H7 (cell line): ENCODE measurements at places on chromosomes 1 and 21.

DNA sequence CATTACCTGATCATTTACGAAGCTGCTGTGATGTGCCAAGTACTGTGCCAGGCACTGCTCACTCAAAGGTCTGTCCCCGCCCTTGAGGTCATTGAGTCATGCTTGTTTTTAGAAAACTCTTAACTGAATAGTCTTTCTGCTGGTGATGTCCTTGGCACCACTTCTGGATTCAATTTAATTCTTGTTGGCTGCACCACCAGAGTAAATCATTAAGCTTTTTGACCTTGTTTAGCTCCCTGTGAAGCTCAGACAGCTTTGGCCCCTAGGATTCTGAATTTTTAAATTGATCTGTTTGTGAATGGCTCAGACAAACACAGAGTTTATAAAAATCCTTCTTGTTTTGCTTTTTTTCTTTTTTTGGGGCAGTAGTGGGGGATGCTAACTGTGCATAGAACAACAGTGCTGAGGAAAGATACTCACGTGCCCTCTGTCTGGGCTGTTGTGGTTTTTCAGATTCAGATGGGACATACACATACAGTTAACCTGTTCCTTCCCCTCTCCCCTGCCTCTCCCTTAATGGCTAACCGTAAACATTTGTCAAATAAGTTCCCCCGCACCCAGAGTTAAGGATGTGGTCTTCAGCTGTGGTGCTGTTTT, 67.6 kb downstream of the MTR start:
- no peak for DNase-seq

GRCh38 chr1:12757836-12758235, 11.8 kb downstream of the CFAP107 start:
- DNase-seq = no peak

DNA sequence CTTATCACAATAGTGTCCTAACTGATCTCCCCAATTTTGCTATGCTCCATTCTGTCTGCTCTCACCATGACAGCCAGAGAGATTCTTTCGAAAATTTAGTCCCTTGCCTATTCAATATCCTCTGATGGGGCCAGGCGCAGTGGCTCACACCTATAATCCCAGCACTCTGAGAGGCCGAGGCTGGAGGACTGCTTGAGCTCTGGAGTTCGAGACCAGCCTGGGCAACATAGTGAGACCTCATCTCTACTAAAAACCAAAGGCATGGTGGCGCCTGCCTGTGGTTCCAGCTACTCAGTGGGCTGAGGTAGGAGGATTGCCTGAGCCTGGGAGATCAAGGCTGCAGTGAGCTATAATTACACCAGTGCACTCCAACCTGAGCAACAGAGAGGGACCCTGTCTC, 16.1 kb upstream of the PDZK1IP1 start:
- DNase-seq = no peak

DNA sequence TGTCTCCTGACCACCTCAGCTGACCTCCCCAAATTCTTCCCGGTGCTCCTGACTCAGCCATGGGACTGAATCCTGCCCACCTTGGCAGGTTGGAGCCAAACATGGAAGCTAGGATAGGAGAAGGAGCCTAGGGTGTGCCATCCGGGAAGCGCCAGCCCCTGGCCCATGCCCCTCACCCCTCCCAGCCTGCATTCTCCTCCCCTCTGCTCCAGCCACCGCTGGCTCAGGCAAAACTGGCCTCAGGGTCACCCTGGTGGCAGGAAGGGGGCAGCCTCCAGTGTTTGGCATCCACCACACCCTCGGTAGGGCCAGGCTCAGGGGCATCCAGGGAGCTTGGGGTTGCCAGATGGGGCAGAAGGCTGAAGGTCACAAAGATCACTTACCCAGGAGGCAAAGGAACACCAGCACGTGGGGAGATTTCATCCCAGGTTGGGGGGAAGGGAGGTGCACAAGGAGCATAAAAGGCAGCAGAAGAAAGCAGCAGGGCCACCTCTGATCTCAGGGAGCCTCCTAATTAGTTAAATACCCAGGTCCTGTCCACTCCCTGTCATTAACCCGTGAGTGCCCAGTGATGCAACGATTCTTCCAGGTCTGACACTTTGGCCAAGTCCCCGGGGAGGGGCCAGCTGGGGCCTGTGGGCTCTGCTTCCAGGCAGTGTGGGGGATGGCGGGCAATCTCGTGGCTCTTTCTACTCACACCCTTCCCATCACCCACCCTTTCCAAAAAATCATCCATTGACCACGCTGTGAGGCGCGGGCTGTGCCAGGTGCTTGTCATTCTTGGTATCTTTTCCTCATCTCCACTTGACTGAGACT, at the start of gene PLA2G2E:
PLA2G2E (minus strand) TSS at position 481 of the 816 bp plus-strand sequence; CDS start at position 423, 58 bp downstream.
- peak; percentile 57 for DNase-seq

GRCh38 chr1:221672239-221672645, 69.6 kb downstream of the DUSP10 start:
- DNase-seq = no peak

- DNase-seq = no peak
Observed at GRCh38 chr1:36166938-36167905, 11.3 kb downstream of the MAP7D1 start.

GRCh38 chr21:33974513-33975468, 59.2 kb upstream of the ATP5PO start:
- DNase-seq = no peak

DNA sequence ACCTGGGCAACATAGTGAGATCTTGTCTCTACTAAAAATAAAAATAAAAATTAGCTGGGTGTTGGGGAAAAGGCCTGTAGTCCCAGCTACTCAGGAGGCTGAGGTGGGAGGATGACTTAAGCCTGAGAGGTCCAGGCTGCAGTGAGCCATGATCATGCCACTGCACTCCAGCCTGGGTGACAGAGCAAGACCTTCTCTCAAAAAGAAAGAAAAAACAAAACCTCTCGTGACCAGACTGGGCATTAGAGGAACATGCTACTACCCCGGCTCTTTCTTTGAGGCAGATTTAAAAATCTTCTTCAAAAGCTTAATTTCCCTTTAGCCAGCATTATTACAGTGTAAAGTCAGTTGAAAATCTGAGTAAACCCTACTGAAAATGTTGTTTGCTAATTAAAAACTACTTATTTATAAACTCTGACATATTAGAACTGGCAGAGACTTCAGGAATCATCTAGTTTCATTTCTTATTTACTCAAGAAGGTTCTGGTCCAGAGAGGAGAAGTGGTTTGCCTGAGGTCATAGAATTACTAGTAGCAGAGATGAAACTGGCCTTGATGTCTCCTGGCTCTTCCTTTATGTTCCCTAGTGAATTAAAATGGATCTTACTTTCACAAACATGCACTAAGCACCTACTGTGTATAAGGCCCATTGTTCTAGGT, 11.6 kb upstream of the ELAVL4 start:
- no peak for DNase-seq

- no peak for DNase-seq
Observed at GRCh38 chr1:214224611-214225354, 56.2 kb upstream of the SMYD2 start.

DNA sequence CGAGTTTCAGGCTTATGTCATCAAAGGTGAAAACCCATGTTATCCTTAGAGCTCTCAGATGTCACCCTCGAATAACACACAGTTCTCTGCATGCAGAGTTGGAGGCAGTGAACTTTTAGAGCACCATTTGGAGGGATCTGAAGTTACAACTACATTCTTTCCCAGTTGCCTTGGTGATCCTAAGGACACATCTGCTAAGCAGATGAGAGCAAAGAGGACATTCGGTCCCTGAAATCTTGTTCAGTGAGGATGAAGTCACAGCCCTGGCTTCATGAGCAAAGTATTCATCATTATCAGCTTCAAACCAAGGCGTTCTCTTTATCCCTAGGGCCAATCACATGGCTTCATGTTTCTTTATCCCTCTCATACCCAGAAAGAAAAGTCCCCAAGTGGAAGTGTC, 23.1 kb upstream of the MCOLN2 start:
- no peak for DNase-seq

- peak; percentile 50 for DNase-seq
Observed at GRCh38 chr1:64712049-64712448, 32.8 kb upstream of the RAVER2 start.

- peak; percentile 48 for DNase-seq
Observed at GRCh38 chr21:45017039-45017960, 57.1 kb upstream of the ADARB1 start.

DNA sequence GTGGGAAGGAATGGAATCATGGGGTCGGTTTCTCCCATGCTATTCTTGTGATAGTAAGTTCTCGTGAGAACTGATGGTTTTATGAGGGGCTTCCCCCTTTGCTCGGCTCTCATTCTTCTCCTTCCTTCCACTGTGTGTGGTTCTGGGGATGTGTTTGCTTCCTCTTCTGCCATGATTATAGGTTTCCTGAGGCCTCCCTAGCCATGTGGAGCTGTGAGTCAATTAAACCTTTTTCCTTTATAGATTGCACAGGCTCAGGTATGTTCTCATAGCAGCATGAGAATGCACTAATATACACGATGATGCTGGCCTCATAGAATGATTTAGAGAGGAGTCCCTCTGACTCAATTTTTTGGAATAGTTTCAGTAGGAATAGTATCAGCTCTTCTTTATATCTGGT, 195.4 kb upstream of the IVNS1ABP start:
- no peak for DNase-seq

- peak; percentile 62 for DNase-seq
Observed at GRCh38 chr1:155017946-155018316, 15.3 kb downstream of the ZBTB7B start.

- DNase-seq = no peak
Observed at GRCh38 chr1:14842361-14842760, 243.9 kb downstream of the KAZN start.
